ENCODE measurements at places on chromosomes 5 and 9. TPM values are rescaled to one million over a fixed set of nuclear protein-coding genes. Genes with fewer than 3 reads are reported as not detected.

The ADGRD2 gene
- polyA plus RNA-seq, result not detected

The TMEM215 gene
- not detected for polyA plus RNA-seq

DNA sequence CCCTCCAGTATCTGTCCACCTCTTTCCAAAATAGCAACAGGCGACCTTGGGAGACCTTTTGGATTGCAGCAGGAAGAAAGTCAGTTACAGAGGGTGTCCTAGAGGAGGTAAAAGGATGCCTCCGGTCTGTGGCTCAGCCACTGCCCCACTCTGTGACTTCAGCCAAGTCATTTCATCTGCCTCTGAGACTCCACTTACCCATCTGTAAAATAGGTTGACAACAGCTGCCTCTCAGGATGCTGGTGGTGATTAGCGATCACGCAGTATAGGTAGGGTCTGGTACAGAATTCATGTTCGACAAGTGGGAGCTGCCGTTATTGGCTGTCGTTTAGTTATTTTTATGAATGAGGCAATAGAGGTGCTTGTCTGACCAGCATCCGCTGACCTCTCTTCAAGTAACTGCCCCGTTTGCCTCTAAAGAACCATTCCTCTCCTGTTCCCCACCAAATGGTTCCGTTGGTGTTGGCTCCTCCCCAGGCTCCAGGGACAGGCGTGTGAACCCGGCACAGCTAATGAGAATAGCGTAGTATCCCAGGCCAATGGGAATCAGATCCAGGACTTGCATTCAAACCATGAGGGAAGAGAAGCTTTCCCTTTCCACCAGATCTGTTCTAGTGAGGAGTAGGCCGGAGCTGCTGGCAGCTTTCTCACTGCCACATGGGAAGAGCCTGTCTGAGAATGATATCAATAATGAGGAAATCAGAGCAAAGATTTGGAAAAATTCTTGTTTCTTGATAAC, 64.1 kb downstream of the SMIM23 start:
- peaks cover 55% of the 10 kb centered on the region for H3K4me1 ChIP-seq
- H3K4me3 ChIP-seq, result no peak overlapping the region
- DNase-seq, result no peak

DNA sequence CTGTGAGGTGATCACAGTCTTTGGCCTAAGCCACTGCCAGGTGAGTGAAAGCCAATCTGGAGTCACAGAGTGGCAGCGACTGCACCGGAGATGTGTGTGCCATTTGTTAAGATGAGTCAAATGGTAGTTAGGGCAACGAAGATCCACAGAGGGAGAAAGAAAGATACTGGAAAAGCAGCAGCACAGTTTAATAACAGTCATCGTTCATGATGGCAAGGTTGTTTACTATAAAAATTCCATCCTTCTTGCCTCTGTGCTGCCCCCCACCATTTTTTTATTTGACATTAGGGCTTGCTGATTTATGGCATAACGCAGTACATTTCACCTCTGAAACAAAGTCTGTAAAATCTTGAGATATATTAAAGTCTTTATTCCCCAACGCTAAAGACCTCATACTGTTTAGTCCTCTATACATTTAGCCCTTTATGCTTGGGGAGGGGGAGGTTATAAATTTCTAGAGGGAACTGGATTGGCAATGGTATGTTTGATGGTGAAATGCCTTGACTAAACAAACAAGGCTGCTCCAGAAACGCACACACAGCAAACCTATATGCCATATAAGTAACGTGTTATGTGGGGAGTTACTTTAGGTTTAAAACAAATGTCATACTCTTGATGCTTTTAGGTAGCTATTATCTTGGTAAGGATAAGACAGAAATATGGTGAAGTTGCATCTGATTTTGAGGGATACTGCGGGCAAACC, 55.8 kb upstream of the ABL1 start:
- H3K27me3 ChIP-seq, result no peaks in the 10 kb centered on the region
- no peak overlapping the region for H3K27ac ChIP-seq
- H3K4me1 ChIP-seq, result no peaks in the 10 kb centered on the region
- DNase-seq, result no peak
- no peak overlapping the region for H3K4me3 ChIP-seq

DNA sequence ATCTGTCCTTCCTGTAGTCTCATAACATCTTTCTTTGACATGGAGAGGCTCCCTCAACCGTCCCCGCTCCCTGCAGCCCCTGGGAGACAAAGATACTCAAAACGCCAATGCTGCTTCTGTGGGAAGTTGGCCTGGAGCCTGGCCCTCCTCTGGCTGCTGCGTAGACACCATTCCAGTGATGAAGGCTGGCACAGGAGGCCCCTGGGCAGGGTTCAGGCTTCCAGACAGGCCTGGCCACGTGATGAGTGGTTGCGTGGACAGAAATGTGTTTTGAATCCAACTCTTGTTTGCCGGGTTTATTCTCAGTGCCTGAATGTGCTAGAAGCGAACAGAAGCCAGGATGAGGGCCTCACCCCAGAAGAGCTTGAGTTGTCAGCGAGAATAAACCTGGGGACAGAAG, 43.2 kb upstream of the NKX2-5 start:
- no peak for DNase-seq
- H3K27ac ChIP-seq, result no peak overlapping the region
- no peaks in the 10 kb centered on the region for H3K36me3 ChIP-seq
- peaks cover 29% of the 10 kb centered on the region for H3K27me3 ChIP-seq

All from CD14-positive monocyte (primary cell).